ENCODE measurements at places on chromosomes 12 and 14. TPM values are rescaled to one million over a fixed set of nuclear protein-coding genes. Genes with fewer than 3 reads are reported as not detected.

Gene TAMALIN
- total RNA-seq, result 25.5 TPM

Gene AQP6
- not detected for total RNA-seq

Gene BIN2
- not detected for total RNA-seq

Gene LRTM2
- not detected for total RNA-seq

Gene ING4
- total RNA-seq, result 56.7 TPM

Gene PAX9
- total RNA-seq, result 3.9 TPM

Gene HNF1A
- total RNA-seq, result not detected

Gene AMHR2
- total RNA-seq, result not detected

DNA sequence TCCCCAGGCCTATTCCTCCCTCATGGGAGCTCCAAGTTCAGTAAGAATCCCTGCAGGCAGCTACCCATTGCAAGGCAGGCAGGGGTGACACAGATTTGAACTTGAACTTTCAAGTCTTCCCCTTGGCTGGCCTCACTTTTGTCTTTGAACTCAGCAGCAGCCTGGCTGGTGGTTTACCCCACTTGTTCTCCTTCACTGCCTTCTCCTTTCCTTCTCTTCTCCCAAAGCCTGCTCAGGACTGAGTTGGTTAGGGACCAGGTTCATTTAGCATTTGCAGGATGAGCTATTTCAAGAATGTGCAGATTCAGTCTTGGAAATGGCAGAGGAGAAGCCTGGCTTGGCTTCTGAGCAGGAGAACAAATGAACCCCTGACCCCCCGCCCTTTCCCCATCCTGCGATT lies 67.7 kb upstream of the TBX3 start:
- H3K27ac ChIP-seq, result no peak overlapping the region
- H3K27me3 ChIP-seq, result no peaks in the 10 kb centered on the region
- H3K36me3 ChIP-seq, result no peaks in the 10 kb centered on the region
- H3K4me3 ChIP-seq, result no peak overlapping the region
- no peaks in the 10 kb centered on the region for H3K4me1 ChIP-seq

GRCh38 chr14:26289891-26290486 lies 307.8 kb downstream of the NOVA1 start:
- DNase-seq, result no peak
- H3K36me3 ChIP-seq, result no peaks in the 10 kb centered on the region
- no peak overlapping the region for H3K27ac ChIP-seq
- H3K4me3 ChIP-seq, result no peak overlapping the region
- no peaks in the 10 kb centered on the region for H3K4me1 ChIP-seq

DNA sequence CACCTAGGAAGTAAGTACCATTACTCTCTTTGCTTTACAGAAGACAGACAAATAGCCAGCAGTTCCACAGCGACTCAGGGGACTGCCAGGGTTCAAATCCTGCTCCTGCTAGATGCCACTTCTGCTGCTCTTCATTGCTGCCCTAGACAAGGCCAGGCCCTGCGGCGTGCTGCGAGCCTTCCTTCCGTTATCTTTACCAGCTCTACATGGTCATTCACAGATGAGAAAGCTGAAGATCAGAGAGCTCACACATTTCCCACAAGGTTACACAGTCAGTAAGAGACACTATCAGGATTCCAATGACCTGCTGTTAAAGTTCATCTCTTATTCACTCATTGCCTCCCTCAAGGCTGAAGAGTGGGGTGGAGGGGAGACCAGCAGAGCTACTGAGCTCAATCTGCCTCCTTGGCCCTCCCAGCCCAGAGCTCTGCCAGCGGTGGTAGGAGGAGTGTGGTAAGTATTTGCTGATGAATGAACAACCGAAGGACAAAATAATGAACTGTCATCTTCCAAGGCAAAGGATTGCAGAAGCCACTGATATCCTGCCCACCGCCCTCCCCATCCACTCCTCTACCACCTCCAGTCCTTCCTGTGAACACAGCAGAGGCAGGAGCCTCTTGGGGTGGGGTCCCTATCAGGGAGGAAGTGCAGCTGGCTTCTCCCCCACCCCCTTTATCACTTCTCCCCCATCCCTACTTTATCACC lies 14.6 kb upstream of the HDAC7 start:
- H3K27ac ChIP-seq, result no peak overlapping the region
- H3K27me3 ChIP-seq, result no peaks in the 10 kb centered on the region
- no peak overlapping the region for H3K4me3 ChIP-seq
- no peaks in the 10 kb centered on the region for H3K36me3 ChIP-seq
- H3K4me1 ChIP-seq, result peaks cover 20% of the 10 kb centered on the region
- no peak for DNase-seq

DNA sequence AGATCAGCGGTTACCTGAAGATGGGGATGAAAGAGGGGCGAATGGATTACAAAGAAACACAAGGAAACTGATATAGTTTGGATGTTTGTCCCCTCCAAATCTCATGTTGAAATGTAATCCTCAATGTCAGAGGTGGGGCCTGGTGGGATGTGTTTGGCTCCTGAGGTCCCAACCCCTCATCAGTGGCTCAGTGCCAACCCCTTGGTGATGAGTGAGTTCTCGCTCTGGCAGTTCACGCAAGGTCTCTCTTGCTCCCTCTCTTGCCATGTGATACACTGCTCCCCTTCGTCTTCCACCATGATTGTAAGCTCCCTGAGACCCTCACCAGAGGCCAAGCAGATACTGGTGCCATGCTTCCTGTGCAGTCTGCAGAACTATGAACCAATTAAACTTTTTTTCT lies 28.0 kb downstream of the ITGA7 start:
- H3K4me3 ChIP-seq, result no peak overlapping the region
- no peaks in the 10 kb centered on the region for H3K36me3 ChIP-seq
- no peak for DNase-seq
- H3K27ac ChIP-seq, result no peak overlapping the region

GRCh38 chr14:93719256-93719655 lies 69.0 kb downstream of the PRIMA1 start:
- H3K4me3 ChIP-seq, result no peak overlapping the region
- no peaks in the 10 kb centered on the region for H3K36me3 ChIP-seq
- H3K4me1 ChIP-seq, result no peaks in the 10 kb centered on the region
- H3K27me3 ChIP-seq, result no peaks in the 10 kb centered on the region

- DNase-seq, result no peak
- no peaks in the 10 kb centered on the region for H3K27me3 ChIP-seq
- no peak overlapping the region for H3K27ac ChIP-seq
These were observed 41.3 kb downstream of the EVL start for GRCh38 chr14:100106250-100107112.

DNA sequence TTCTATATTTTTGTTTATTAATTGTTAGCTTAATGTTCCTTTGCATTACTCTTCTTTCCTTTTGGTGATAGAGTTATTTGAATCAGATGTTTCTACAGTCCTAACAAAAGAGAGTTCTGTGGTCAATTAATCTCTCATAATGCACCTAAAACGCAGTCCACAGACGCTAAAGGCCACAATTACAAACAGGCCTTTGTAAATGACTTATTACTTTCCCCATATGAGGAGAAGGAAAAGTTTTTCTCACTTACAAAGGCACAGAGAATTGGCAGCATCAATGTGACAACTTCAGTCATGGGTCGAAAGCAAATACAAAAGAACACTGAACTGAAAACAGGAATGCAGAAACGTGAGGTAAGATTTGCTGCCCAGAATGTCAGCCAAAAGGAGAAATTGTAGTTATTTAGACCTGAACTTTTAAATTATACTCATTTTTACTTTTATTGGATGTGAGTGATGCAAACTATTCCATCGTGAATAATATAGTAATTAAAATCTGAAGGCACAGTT lies 142.0 kb upstream of the SYT10 start:
- no peak for DNase-seq
- H3K36me3 ChIP-seq, result no peaks in the 10 kb centered on the region
- no peaks in the 10 kb centered on the region for H3K4me1 ChIP-seq
- H3K27ac ChIP-seq, result no peak overlapping the region
- no peaks in the 10 kb centered on the region for H3K27me3 ChIP-seq

GRCh38 chr14:89351516-89352404 lies 65.3 kb downstream of the FOXN3 start:
- no peak for DNase-seq
- H3K36me3 ChIP-seq, result peaks cover 32% of the 10 kb centered on the region
- peak overlapping the region; percentile 96 for H3K27ac ChIP-seq
- H3K27me3 ChIP-seq, result no peaks in the 10 kb centered on the region
- peaks cover 37% of the 10 kb centered on the region for H3K4me1 ChIP-seq
- peak overlapping the region; percentile 58 for H3K4me3 ChIP-seq

DNA sequence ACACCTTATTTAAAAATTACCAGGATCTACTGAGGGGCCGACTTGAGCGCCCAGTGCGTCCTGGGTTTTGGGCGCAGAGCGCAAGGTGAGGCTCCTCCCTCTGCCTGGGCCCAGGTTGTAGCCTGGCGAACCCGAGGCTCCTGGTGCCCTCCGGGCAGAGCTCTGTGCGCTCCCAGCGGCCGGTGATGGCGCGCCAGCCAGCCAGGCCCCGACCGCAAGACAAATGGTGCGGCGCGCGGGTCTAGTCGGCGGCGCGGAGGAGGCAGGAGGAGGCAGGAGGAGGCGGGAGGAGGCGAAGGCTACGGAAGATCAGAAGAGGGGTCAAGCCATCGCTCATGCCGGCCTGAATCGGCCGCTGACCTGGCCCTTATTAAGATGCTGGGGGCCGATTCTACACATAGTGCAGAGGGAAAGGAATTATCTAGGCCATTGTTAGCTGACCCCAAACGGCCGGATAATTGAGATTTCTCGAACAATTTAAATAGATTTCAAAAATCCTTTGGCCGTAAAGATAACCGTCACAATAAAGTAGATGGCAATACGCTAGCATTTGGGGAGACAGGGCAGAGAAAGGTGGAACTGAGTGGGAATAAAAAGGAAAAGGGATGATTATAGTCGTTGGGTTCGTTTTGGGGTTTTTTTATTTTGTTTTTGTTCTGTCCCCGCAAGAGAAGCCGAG lies 2.8 kb downstream of the TBX5 start:
- peaks cover 1% of the 10 kb centered on the region for H3K4me1 ChIP-seq
- peaks cover 96% of the 10 kb centered on the region for H3K27me3 ChIP-seq
- DNase-seq, result peak; percentile 75
- H3K4me3 ChIP-seq, result no peak overlapping the region

DNA sequence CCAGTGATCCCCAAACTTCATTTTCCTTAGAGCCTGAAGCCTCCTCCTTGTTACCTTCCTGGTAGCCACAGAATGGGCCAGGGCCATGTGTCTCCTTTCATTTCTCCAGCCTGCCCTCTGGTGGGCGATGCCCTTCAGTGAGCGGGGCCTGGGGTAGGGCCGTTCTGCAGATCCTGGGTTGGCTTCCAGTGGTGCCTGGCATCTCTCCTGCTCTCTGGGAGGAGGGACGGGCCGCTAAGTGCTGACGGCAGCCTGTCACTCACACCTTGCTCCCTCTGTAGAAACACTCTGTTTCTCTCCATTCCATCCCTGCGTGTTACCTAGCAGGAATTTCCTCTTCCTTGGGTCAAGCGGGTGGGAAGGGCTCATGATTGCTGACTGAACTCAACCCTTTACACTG lies 232.1 kb downstream of the CACNA1C start:
- H3K36me3 ChIP-seq, result peaks cover 3% of the 10 kb centered on the region
- H3K27ac ChIP-seq, result peak overlapping the region; percentile 96
- peaks cover 81% of the 10 kb centered on the region for H3K4me1 ChIP-seq
- no peaks in the 10 kb centered on the region for H3K27me3 ChIP-seq
- DNase-seq, result peak; percentile 94
- peak overlapping the region; percentile 63 for H3K4me3 ChIP-seq

DNA sequence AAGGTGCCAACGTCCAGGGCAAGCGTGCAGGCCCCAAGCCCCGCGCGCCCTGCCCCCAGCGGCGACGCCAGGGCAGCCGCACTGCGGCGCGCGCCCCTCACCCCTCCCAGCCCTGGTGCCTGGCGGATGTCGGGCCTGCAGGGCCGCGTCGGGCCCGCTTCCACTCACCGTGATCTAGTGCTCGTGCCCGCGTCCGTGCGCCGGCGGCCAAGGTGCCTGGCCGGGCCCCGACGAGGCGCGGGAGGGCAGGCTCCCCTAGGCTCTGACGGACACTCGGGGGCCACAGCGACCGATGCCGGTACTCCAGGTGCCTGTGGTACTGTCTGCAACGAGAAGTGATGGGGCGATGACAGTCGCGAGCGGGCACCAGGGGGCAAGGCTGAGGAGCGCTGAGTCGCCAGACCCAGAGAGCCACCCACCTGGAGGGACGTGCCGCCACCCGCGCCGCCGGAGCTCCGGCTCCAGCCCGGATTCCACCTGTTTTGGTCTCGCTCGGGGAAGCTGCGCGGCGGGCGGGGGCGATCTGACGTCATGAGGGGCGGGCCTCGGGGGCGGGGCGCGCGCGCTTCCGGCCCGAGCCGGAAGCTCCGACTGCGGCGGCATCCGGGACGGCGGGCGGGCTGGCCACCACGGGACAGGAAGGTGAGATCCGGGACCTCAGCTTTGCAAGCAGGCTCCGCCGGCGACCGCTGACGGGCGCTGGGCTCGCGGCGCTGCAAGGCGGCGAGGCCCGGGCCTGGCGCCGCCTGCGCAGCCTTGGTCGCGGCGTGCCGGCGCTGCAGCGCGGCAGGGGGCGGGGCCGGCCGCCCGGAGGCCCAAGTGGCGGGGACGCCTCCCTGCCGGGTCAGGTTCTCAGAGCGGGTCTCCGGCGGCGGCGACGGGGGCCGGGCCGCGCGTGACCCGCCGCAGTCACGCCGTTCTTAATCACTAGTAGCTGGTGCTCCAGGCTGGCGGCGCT lies at the start of the genes LYSET and MOAP1:
Gene LYSET (plus strand): TSS at position 927 of the 958 bp plus-strand sequence. CDS start 89 bp downstream, outside the sequence.
Gene MOAP1 (minus strand): TSS at position 507 of the 958 bp plus-strand sequence. CDS start 655 bp downstream, outside the sequence.
- H3K36me3 ChIP-seq, result peaks cover 9% of the 10 kb centered on the region
- H3K4me3 ChIP-seq, result peak within 1 kb of the TSS; percentile 84
- peak; percentile 95 for DNase-seq
- no peaks in the 10 kb centered on the region for H3K27me3 ChIP-seq

DNA sequence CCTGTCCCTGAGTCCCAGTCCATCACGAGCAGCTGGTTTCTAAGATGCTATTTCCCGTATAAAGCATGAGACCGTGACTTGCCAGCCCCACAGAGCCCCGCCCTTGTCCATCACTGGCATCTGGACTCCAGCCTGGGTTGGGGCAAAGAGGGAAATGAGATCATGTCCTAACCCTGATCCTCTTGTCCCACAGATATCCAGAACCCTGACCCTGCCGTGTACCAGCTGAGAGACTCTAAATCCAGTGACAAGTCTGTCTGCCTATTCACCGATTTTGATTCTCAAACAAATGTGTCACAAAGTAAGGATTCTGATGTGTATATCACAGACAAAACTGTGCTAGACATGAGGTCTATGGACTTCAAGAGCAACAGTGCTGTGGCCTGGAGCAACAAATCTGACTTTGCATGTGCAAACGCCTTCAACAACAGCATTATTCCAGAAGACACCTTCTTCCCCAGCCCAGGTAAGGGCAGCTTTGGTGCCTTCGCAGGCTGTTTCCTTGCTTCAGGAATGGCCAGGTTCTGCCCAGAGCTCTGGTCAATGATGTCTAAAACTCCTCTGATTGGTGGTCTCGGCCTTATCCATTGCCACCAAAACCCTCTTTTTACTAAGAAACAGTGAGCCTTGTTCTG lies 41.6 kb downstream of the DAD1 start:
- H3K4me1 ChIP-seq, result peaks cover 67% of the 10 kb centered on the region
- H3K36me3 ChIP-seq, result no peaks in the 10 kb centered on the region
- no peak overlapping the region for H3K4me3 ChIP-seq

GRCh38 chr14:56581041-56581727 lies 1.6 kb downstream of the TMEM260 start:
- H3K36me3 ChIP-seq, result peaks cover 4% of the 10 kb centered on the region
- no peaks in the 10 kb centered on the region for H3K27me3 ChIP-seq
- no peak overlapping the region for H3K27ac ChIP-seq
- peak overlapping the region; percentile 89 for H3K4me3 ChIP-seq

- H3K4me1 ChIP-seq, result no peaks in the 10 kb centered on the region
- DNase-seq, result no peak
- H3K36me3 ChIP-seq, result no peaks in the 10 kb centered on the region
- H3K4me3 ChIP-seq, result no peak overlapping the region
- no peak overlapping the region for H3K27ac ChIP-seq
These were observed 104.9 kb downstream of the ATP23 start for GRCh38 chr12:58046271-58046670.

GRCh38 chr14:35292770-35293561 lies 784 bp downstream of the PSMA6 start:
- no peaks in the 10 kb centered on the region for H3K27me3 ChIP-seq
- peaks cover 33% of the 10 kb centered on the region for H3K4me1 ChIP-seq
- no peak for DNase-seq
- peak overlapping the region; percentile 98 for H3K27ac ChIP-seq

Data from osteocyte (in vitro differentiated cells).